ENCODE measurements at places on chromosomes 6 and 20. TPM values are rescaled to one million over a fixed set of nuclear protein-coding genes. Genes with fewer than 3 reads are reported as not detected.

UST gene
- 2.9 TPM for total RNA-seq

TBC1D22B gene
- total RNA-seq, result 14.6 TPM

- H3K27ac ChIP-seq, result no peak overlapping the region
- H3K4me1 ChIP-seq, result no peaks in the 10 kb centered on the region
- DNase-seq, result no peak
- H3K27me3 ChIP-seq, result peaks cover 23% of the 10 kb centered on the region
Observed at GRCh38 chr6:34094474-34095135, 51.3 kb downstream of the GRM4 start.

GRCh38 chr6:109236115-109237076 is 141.1 kb downstream of the CEP57L1 start:
- H3K36me3 ChIP-seq, result peaks cover 1% of the 10 kb centered on the region
- peaks cover 6% of the 10 kb centered on the region for H3K27me3 ChIP-seq
- no peak overlapping the region for H3K4me3 ChIP-seq
- DNase-seq, result peak; percentile 15
- H3K27ac ChIP-seq, result no peak overlapping the region
- peaks cover 17% of the 10 kb centered on the region for H3K4me1 ChIP-seq

GRCh38 chr6:137206577-137206976 is 12.6 kb downstream of the IFNGR1 start:
- H3K27me3 ChIP-seq, result no peaks in the 10 kb centered on the region
- no peak overlapping the region for H3K4me3 ChIP-seq
- no peak overlapping the region for H3K27ac ChIP-seq
- DNase-seq, result no peak
- peaks cover 43% of the 10 kb centered on the region for H3K36me3 ChIP-seq

COMMD7 gene
- 69.8 TPM for total RNA-seq

ZFP57 gene
- total RNA-seq, result 0.14 TPM

HLA-DOB gene
- total RNA-seq, result not detected

DNA sequence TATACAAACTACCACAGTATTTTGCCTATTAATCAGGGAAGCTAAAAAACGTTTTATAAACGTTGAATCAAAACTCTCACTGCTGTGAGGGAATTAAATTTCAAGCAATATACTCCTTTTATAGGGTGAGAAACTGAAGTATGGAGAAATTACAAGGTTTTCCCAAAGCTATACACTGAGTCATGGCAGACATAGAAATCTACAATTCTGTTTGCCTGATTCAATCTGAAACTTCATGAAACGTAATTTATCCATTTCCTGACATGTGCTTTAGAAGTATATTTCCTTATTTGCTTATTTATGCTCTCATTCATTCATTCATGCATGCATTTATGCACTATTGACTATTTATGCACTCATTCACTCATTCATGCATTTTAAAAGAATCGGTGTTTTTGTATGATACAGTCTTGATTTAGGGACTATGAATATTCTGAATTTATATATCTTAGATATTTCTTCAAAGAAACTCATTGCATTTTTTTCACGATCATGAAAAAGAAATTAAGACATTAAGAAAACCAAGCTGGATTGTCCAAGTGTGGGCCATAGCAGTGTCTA is 16.5 kb downstream of the EYA4 start:
- DNase-seq, result no peak
- peaks cover 1% of the 10 kb centered on the region for H3K4me1 ChIP-seq

DNA sequence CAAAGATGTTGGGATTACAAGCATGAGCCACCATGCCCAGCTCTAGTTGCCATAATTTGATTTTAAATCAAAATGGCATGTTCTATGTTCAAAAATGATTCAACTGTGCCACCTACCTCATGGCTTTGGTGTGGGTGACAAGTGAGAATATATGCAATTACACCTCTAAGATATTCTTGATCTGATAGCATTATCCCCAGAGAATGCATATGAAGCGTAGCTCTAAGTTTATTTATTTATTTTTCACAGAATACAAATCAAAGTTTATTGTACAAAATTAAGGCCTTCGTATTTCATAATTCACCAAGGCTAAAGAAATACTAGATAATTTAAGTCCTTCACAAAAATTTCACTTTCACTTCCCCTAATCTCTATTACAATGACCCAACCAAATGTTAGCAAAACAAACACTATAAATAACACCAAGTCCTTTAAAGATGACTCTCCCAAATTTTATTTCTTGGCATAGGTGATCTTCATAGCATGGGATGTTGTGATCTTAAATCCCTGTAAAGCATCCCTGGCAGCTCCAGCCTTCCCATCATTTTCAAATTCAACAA is 205.9 kb upstream of the TAB2 start:
- H3K27ac ChIP-seq, result no peak overlapping the region
- DNase-seq, result no peak
- peaks cover 22% of the 10 kb centered on the region for H3K27me3 ChIP-seq
- H3K4me1 ChIP-seq, result no peaks in the 10 kb centered on the region

ANGPT4 gene
- total RNA-seq, result not detected

COL11A2 gene
- 4.3 TPM for total RNA-seq

DNA sequence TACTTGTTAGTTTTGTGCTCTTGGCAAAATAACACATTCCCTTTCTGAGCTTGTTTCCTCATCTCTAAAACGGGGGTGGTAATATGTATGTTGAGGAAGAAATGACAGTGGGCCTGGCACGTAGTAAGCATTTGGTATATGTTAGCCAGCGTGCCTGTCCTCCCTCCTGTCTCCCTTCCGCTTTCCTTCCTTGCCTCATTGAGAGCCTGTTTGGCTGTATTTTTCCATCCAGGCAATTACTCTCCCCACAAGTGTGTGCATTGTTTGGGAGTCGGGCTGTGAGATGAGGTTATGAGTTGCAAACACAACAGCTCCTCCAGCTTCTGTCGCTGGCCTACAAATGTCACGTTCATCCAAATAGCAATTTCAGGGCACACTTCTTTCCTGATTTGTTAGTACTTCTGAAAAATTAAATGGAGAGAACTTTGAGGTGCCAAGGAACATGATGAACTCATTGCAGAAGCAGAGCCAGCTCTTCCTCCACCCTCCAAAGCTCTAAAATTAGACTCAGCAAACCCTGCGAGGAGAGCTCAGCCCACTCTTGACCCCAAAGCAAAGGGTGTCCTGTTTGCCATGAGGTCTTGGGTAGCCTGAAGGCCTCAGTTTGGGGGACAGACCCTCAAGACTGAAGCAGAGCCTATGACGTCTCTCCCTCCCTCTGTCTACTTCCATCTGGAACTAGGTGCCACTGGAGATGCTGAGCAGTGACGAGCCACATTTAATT is 50.7 kb upstream of the TOX2 start:
- no peak for DNase-seq
- no peak overlapping the region for H3K27ac ChIP-seq
- H3K36me3 ChIP-seq, result no peaks in the 10 kb centered on the region
- H3K4me1 ChIP-seq, result no peaks in the 10 kb centered on the region
- H3K27me3 ChIP-seq, result peaks cover 3% of the 10 kb centered on the region

RBL1 gene
- total RNA-seq, result 17.2 TPM

CST5 gene
- total RNA-seq, result not detected

AHI1 gene
- 34.5 TPM for total RNA-seq

DNA sequence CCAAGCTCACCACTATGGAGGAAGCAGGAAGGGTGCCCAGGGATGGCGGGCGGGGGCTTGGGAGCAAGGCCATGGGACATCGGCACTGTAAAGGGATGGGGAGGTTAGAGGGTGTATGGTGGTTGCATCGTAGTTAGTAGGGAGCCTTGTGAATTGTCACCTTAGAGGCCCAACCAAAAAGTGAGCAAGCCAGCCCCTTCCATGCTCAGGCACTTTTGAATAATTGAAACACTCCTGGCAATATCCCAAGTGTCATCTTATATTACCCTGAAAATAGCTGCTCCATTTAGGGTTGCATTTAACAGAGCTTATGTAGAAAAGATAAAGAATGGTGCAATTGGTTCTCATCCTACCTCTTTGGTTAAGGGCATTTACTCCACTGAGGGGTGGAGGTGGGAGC is 169.2 kb downstream of the SAMD5 start:
- H3K4me1 ChIP-seq, result peaks cover 3% of the 10 kb centered on the region
- no peak overlapping the region for H3K4me3 ChIP-seq
- no peak for DNase-seq

CENPQ gene
- total RNA-seq, result 7.8 TPM

CRISP1 gene
- total RNA-seq, result not detected

DNA sequence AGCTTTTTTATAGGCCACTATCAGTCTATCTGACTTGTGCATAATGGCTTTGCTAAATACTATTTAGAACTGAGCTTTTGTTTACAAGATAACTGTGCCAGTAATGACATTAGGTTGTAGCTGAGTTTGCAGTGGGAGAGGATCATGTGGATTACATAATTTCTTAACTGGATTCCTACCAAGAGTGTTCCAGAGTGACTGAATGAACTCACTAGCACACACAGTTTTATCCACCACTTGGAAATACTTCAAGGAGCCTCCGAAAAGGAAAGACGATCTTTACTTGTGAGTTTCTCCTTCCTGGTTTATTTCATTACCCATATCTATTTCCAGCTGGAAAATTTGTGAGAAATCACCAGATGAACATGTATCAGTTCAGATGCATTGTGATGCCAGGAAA is 10.9 kb upstream of the SYNE1 start:
- no peaks in the 10 kb centered on the region for H3K36me3 ChIP-seq
- DNase-seq, result no peak
- H3K27me3 ChIP-seq, result no peaks in the 10 kb centered on the region
- H3K4me1 ChIP-seq, result no peaks in the 10 kb centered on the region

DNA sequence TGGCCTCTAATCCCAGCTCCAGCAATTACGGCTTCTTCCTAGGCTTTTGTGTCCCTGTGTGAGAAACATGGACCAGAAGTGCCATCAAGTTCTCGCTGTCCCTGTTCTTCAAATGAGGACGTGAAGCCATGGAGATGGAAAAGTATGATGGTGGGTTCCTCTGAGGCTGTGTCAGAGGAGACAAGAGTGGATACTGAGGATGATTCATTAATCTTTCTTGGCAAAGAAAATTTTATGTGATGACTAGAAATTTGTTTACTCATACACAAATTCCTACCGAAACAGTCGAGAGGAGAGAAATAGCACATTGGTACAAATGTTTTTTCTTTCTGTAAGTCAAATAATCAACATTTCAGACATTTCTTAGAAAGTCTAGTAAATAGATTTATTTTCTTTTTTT is 35.0 kb upstream of the PNRC1 start:
- peaks cover 9% of the 10 kb centered on the region for H3K4me1 ChIP-seq
- no peaks in the 10 kb centered on the region for H3K36me3 ChIP-seq
- no peak overlapping the region for H3K27ac ChIP-seq
- H3K27me3 ChIP-seq, result no peaks in the 10 kb centered on the region
- DNase-seq, result no peak

KHDC1 gene
- 8.0 TPM for total RNA-seq

DNA sequence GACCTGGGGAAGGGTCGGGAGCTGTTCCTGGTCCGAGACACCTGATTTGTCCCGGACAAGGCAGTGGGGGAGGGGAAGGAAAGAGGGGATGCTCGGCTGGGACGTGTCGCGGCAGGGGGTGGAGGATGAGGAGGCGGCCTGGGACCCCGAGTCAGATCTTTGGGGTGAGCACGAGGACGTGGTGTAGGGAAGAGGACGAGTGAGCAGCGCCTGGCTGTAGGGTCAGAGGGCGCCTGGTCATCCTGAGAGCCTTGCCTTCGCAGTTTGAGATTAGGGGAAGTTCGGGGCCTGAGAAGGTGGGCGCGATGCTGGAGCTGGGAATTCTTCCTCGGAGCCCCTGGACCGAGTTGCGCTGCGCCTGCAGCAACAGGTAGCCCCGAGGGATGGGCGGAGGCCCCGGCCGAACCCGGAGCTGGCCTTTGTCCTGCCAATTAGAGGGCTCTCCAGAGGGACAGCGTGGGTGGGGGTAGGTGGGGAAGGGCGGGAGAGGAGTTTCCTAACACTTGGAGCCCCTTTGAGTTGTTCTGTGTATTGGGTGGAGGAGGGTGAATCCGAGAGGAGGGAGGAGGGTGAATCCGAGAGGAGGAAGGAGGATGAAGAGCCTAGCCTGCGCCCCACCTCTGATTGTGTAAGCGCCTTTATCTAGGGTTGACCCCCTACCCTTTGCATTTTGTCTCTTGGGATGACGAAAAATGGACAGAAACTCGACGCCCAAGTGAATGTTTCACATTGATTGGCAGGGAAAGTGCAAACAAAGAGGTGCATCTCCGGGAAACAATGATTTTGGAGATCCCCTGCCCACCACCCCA is 72.0 kb downstream of the SOX4 start:
- H3K4me3 ChIP-seq, result peak overlapping the region; percentile 96
- H3K4me1 ChIP-seq, result peaks cover 36% of the 10 kb centered on the region
- H3K27me3 ChIP-seq, result peaks cover 11% of the 10 kb centered on the region
- peak overlapping the region; percentile 94 for H3K27ac ChIP-seq
- peak; percentile 25 for DNase-seq
- peaks cover 3% of the 10 kb centered on the region for H3K36me3 ChIP-seq

- H3K4me1 ChIP-seq, result peaks cover 26% of the 10 kb centered on the region
- H3K27me3 ChIP-seq, result no peaks in the 10 kb centered on the region
- no peak overlapping the region for H3K4me3 ChIP-seq
- peak overlapping the region; percentile 46 for H3K27ac ChIP-seq
- no peaks in the 10 kb centered on the region for H3K36me3 ChIP-seq
Observed at GRCh38 chr6:119653329-119653728, 303.8 kb upstream of the MAN1A1 start.

DNA sequence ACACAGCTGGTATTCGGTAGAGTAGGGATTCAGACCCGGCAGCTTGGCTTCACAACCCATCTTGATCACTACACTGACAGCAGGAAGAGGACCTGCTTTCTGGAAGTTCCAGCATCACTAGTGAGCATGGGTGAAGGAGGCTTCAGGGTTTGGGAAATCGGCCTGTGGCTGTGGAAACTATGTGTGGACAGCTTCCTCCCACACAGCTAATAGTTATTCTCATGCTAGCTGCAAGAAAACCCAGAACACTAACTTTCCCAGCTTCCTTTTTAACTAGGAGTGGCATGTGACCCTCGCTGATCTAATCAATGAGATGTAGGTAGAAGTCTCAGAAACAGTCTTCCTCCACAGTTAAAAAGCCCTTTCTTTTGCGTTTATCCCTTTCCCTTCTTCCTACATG is 36.3 kb upstream of the SIRPA start:
- no peak overlapping the region for H3K4me3 ChIP-seq
- no peak for DNase-seq
- no peaks in the 10 kb centered on the region for H3K36me3 ChIP-seq

RNF39 gene
- total RNA-seq, result not detected

GRCh38 chr6:150091476-150091875 is 22.6 kb upstream of the ULBP3 start:
- H3K4me1 ChIP-seq, result no peaks in the 10 kb centered on the region
- H3K27me3 ChIP-seq, result peaks cover 39% of the 10 kb centered on the region
- no peak for DNase-seq

ESF1 gene
- 18.5 TPM for total RNA-seq

GRCh38 chr20:62355516-62355877 is 11.6 kb downstream of the LAMA5 start:
- H3K4me1 ChIP-seq, result peaks cover 12% of the 10 kb centered on the region
- H3K27me3 ChIP-seq, result no peaks in the 10 kb centered on the region
- H3K27ac ChIP-seq, result no peak overlapping the region
- no peak overlapping the region for H3K4me3 ChIP-seq
- no peak for DNase-seq
- no peaks in the 10 kb centered on the region for H3K36me3 ChIP-seq

Data from progenitor cell of endocrine pancreas (in vitro differentiated cells).